Ureter (tissue), 1 donor: ENCODE measurements at places on chromosomes 11 and 22. TPM values are rescaled to one million over a fixed set of nuclear protein-coding genes. Genes with fewer than 3 reads are reported as not detected.

ELMOD1 gene
- total RNA-seq: 0.39 TPM

DNA sequence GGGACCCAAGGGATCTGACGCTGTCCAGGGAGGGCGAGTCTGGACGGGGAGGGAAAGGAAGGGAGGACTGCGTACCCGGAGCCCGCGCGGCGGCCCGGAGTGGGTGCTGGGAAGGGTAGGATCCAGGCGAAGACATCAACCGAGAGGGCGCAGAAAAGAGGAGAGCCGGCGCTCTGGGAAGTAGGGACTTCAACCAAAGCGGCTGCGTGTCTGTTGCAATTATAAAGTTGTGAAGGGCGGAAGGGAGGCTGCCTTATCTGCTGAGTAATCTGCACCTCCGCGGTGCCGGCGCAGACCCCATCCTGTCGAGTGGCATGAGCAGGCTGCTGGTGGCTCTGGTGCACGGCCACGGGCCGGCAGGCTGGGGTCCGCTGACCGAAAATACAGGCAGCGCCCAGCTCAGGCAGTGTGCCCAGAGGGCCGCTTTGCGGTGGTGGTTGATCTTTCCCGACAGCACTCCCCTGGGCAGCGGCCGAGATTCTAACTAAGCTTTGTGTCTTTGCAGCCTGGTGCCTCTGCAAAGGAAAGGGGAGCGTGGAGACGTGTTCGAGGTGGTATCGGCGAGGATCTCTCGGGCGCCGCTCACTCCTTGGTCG lies 978 bp downstream of the C11orf87 start:
- no peak for DNase-seq

DNA sequence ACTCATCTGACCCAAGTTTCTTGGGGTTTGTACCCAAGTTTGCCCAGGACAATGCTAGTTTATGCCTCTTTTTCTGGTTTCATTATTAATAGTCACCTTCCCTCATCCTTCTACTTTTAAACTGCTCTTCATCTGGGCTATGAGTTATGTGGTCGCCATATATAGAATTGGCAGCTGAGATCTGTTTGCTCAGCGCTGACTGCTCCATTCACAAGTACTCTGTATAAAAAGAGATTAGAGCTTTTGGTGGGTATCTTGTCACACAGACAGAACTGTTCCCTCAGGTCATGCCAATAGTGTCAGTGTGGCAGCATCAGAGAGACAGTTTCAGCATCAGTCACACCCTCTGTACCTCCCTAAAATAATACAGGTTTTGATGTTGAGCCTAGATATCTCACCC lies 326.0 kb downstream of the RAB38 start:
- no peak for DNase-seq

GRCh38 chr11:119578521-119579191 lies 150.3 kb downstream of the NECTIN1 start:
- no peak for DNase-seq

- DNase-seq: no peak
Measured at GRCh38 chr22:29128891-29129807, 56.3 kb downstream of the KREMEN1 start.

- DNase-seq: no peak
Measured at GRCh38 chr11:70220136-70220535, 17.0 kb downstream of the FADD start.

DNA sequence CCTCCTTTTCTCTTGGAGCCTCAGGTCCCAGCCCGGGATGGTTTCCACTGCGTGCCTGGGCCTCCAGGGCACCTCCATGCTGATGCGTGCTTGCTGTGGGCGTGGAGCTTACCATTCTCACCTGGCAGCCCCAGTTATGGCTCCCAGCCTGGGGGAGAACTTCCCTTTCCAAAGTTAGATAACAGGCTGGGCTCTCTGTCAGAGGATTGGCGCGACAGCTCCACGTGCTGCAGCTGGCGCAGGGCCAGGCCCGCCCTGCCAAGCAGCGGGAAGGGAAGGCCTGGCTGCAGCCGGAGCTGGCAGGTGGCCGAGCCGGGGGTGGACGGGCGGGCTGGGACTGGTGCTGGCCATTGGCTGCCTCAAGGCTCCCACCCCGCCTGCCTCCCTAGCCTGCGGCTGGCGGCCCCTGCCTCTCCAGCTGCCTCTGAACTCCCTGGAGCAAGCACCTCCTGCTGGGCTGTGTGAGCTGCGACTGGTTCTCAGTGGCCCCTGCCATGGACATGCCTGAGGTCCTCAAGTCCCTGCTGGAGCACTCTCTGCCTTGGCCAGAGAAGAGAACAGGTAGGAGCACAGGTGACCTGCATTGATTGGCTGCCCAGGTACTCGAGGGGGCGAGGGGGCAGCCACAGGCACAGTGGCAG lies 14.6 kb upstream of the TEF start:
- peak; percentile 96 for DNase-seq

- DNase-seq: no peak
Measured at GRCh38 chr11:45646275-45646927, 19.0 kb downstream of the CHST1 start.

MS4A6E gene
- not detected for total RNA-seq

DNA sequence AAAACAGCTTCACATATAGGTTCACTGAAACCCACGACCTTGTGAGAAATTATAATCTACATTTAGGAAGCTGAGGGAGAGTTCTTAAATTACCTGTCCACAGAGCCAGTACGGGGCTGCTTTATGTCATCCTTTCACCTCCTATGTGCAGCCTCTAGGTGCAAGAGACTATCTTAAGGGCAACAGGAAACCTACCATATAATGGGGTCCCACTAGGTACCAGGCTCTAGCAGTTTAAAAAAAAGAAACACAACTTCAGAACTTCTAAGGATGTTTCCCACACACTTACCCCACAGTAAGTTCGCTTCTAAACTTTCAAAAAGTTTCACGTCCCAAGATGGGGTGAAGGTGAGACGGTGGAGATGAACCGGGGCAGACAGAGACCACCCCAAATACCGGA lies 573 bp downstream of the STK33 start:
- no peak for DNase-seq

- no peak for DNase-seq
Measured at GRCh38 chr11:92595052-92595451, 370.4 kb downstream of the FAT3 start.

OR56A1 gene
- total RNA-seq: 0.05 TPM

GRCh38 chr22:44664149-44664548 lies 37.9 kb upstream of the PRR5 start:
- DNase-seq: no peak

MS4A12 gene
- total RNA-seq: not detected

HTR3A gene
- not detected for total RNA-seq

DNA sequence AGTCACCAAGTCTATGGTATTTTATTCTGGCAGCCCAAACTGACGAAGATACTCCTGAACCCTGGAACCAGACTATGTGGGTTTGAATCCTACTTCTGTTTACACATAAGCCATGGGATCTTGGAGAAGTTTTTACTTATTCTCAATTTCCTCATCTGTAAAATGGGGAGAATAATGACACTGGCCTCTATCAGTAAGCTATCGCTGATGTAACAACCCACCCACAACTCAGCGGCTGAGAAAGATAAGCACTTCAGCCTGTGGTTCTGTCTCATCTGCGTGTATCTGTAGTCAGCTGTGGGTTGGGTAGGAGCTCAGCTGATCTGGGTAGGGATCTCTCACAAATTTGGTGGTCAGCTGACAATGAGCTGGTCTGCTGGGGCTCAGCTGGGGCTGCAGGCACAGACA lies 68.0 kb upstream of the ALX4 start:
- no peak for DNase-seq

C11orf97 gene
- not detected for total RNA-seq

OR10A2 gene
- total RNA-seq: not detected

CHEK1 gene
- total RNA-seq: 2.8 TPM

TRIM6 gene
- total RNA-seq: 13.5 TPM

DNA sequence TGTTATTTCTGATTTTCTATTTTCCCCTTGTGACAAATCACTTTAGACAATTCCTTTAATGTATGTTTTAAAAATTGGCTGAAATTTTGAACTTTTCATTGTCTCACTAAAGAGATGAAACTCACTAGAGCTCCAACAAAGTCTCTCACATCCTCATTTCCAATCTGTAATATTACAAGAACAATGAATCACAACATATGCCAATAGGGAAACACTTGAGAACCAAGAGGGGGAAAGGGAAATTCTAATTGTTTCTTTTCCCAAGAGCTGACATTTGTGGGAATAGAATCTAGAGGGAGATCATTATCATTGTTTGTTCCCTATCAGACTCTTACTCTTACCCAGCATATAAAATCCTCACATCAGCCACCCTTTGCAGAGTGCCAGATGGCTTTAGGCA lies 28.2 kb downstream of the OR10D3 start:
- no peak for DNase-seq

DNA sequence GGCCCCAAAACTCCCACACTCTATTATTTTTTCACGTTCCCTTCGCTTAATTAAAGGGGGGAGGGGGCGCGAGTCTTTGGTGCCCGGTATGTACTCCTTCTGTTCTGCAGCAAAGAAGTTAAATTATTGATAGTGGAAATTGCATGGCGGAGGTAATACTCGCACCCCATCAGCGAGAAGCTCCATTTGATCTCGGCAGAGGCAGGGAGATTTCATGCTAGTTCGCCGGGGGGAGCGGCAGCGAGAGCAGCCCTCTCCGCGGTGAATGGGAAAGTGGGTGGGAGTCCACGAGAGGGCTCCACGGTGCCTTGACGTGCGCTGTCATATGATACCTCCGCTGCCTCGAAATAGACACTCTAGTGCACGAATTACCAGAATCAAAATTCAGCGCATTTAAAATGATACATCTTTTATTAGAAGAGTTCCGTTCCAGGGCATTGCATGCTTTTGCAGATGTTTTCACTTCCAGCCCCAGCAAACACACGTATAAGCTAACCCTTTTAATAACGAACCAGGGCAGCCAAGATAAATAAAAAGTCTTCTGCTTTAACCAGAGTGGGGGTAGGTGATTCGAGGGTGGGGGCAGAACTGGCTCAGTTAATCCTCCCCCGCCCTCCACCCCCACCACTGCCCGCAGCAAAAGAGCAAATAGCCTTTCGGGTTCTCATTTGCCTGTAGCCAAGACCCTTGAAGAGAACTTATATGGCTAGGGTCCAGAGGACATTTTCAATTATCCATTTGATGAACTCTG lies 1.3 kb upstream of the BDNF start:
- DNase-seq: peak; percentile 48

ZNF215 gene
- 9.6 TPM for total RNA-seq

GRCh38 chr22:22974795-22975580 lies 87.4 kb downstream of the IGLL5 start:
- DNase-seq: no peak

DNA sequence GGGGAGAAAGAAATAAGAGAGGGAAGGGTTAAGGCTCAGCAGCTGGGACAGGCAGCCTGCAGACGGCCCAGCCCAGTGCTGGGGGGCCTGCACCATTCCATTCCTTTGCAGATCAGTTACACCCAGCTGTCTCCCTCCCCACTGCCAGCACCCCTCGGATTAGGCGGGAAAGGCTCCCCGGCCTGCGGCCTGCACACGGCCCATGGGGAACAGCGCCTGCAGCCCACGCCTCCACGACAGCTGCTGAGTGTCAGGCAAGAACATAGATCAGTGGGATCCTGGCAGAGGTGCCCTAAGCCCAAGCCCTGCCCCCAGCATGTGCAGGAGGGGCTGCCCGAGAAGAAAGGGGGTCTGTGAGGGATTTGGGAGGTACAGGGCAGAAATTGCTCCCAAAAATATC lies 65.8 kb upstream of the MYOD1 start:
- no peak for DNase-seq

GRCh38 chr22:36443198-36443770 lies 38.2 kb downstream of the TXN2 start:
- DNase-seq: no peak

DNA sequence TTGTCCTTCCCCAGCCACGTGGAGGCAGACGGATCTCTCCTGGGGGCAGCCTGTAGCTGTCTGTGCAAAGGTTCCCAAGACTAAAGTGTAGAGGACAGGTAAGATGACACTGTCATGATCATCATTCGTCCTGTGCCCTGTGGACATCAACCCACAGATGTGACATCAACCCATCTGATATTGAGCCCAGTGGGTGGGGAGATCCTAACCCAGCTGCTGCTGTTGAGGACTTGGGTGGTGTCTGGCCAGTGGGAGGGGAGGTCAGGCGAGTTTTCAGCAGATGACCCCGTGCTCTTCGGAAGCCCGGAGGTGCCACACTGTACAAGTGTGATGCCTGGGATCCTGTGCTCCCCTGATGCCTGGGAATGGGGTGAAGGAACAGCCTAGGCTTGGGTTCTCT lies 1.2 kb upstream of the GAL start:
- DNase-seq: no peak

DNA sequence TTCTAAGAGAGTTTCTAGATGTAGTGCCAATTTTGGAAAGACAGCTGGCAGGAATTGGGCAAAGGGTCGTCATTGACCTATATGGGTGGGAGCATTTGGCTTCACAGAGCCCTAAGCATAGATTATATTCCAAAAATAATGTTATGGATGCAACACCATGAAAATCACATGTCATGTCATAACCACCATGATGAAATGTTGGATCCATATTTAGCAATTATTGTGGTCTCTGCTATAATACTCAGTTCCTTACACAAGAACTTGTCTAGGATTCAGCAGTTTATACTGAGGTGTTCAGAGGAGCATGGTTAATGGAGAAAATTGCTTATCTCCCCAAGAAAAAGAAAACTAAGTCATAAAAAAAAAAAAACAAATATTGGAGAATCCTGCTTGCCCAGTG lies 31.6 kb downstream of the NTM start:
- no peak for DNase-seq

DNA sequence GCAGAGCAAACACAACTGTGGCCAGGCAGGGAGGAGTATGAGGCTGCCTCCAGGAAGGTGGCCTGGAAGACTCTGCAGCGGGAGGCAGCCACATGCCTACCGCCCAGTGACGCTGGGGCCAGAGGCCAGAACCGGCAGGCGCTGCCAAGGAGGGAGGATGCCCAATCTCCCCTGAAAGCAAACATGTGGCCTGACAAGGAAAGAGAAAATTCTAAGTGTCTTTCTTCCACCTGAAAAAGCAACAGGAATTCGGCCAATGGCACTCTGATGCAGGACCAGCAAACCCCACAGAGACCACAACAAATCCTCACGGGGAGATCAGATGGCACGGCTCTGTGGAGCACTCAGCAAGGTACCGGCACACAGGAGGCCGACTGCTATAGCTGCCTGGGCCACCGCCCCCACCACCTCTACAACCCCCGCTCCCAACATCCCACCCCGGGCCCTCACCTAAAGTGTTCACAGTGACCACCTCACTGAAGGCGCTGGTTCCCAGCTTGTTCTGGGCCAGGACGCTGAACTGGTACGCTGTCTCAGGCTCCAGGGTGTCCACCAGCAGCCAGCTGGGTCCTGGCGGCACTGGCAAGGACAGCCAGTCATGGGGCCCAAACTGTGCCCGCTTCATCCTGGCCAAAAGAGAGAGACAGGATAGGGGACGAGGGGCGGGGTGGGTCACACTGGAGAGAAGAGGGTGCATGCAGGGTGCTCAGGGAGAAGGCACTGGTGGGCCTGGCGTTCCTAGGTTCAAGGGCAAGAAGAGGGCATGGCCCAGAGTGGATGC lies 30.1 kb downstream of the IGSF9B start:
- no peak for DNase-seq

- DNase-seq: peak; percentile 61
Measured at GRCh38 chr11:75499423-75500190, 26.1 kb downstream of the GDPD5 start.
